Cardiac septum (tissue), 1 donor: ENCODE measurements at places on chromosomes 16 and 17. TPM values are rescaled to one million over a fixed set of nuclear protein-coding genes. Genes with fewer than 3 reads are reported as not detected.

DNA sequence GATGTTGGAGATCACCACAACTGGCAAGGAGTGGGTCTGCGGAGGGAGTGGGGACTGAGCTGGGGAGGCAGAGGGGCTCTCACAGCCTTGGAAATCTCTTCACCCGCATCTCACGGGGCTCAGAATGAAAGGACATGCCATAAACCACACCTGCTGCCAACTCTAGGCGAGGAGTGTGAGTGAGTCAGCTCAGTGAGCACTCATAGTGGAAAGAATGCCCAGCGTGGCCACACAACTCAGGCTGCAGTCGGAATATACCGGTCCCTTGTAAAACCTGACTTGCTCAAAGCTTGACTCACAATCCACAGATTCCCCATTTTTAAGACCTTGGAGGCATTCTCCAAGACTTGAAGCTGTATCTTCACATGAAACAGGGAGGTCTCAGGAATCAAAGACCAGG is 36.7 kb downstream of the STAT5A start:
- no peak for DNase-seq

- no peak for DNase-seq
These were observed 3.9 kb upstream of the CPNE7 start for GRCh38 chr16:89571636-89572035.

DNA sequence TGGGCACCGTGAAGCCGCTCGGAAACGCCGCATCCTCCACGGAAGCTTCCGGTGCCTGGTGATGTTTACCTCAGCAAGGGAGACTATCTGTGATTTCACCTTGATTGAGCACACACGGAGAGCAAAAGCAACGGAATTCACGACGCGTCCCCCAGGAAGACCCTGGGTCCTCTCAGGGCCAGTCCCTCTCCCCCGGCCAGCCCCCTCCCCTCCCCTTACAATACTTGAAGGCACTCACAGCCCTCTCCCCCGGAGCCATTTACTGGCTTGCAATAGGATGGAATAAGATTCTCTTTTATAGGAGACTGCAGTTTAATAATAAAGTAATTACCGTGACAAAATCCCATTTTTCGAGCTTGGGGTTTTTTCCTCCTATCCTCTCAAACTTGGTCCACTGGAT is 104.7 kb downstream of the ENGASE start:
- no peak for DNase-seq

DNA sequence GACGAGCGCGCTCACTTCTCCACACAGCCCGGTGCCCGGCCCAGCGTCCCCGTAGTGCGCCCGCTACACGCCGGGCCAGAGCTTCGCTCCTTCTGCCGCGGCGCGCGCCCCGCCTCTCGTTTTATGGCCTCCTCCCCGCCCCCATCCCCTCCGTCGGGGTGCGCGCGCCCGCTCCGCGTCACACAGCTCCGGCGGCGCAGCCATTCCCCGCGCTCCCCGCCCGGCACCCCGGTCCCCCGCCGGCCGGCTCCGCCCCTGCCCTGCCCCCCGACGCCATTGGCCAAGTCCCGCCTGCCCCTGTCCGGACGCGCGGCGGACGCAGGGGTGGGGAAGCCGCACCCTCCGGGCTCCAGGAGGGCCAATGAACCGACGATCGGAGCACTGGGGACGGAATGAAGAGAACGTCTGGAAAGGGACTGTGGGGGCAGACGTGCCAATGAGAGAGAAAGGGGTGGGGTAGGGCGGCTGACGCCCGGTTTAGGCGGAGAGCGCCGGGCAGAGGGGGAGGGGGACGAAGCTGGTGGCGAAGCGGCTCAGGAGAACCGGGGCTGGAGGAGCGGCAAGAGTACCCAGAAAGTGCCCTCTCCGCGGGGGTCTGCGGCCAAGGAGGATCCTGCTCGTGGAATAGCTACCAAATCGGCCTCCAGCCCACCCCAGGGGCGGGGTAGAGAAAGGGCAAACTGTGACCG is at the start of gene TOB1:
Gene TOB1 (minus strand): TSS at position 94 of the 689 bp plus-strand sequence. CDS start 2,337 bp downstream, outside the sequence.
- peak; percentile 99 for DNase-seq

DNA sequence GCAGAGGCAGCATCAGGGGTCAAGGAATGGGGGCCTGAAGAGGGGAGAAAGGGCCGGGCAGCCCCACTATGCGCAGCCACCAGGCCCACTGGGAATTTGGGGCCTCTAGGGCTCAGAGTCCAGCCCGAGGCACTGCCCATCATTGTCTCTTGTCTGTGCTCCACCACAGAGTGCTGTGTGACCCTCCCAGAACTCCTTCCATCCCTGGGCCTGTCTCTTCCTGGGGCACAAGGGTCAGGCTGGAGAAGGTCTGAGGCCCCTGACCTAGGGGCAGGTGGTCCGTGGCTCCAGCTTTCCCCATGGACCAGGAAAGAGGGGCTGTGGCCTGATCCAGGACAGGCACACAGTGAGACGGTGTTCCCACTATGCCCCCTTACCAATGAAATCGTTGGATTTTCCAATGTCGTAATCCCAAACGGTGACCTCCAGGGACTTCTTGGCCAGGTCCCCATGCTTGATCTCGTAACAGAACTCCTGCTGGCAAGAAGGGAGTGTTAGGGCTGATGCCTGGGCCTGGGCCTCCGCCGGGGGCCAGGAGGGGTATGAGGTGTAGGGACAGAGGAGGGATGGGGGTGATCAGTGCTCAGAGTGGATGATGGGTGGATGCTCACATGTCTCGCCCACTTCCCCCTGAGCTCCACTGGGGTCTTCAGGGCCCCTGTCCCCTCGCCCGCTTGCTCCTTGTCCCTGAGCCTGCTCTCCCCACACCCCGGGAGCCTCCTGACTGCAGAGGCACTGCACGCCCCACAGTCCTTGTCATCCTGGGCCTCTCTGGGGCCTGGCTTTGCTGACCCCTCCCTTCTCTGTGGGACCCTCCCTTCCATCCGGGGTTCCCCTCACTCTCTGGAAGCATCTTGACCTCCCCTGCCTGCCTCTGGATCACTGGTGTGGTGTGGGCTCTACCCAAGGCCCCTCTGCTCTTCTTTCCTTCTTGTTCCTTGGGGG is 10.7 kb downstream of the SCGB1C2 start:
- peak; percentile 56 for DNase-seq

- peak; percentile 39 for DNase-seq
These were observed at the start of gene CLEC10A for GRCh38 chr17:7079581-7080455. Gene CLEC10A (minus strand): TSS chr17:7080251. CDS start chr17:7078812, 1,439 bp downstream.

- peak; percentile 68 for DNase-seq
These were observed 1748.9 kb downstream of the TP53TG3F start for GRCh38 chr16:35208001-35208935.

DNA sequence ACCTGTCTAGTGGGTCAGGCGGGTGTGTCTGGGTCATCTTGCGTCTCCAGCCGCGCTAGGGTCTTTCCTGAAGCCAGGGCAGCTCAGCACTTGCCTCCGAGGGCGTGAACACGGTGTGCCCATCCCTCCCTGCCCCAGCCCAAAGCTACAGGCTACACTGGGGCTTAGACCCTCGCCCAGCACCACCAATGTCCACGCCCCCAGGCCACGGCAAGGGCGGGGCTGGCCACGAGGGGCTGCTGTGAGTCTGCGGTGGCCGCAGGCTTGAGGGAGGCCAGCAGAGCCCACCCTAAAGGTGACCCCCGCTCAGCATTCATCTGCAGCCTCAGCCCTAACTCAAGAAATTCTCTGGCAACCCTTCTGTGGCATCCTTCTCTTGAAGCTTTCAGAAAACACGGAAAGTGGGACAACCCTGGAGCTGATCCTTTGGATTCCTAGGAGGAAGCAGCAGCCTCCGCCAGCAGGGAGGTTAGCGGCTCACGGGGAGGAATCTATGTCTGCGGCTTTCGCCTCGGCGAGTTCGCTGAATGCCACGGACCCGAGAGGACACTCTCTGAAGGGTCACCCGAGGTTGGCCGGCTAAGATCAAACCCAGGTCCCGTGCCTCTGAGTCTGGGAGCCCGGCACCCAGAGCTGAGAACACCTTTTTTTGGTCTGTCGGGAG is 41.7 kb downstream of the TIMM22 start:
- DNase-seq = no peak

- DNase-seq = no peak
These were observed 6.3 kb upstream of the PRKAR1A start for GRCh38 chr17:68505951-68506350.

- DNase-seq = no peak
These were observed 18.8 kb upstream of the ERN1 start for GRCh38 chr17:64148699-64149098.

DNA sequence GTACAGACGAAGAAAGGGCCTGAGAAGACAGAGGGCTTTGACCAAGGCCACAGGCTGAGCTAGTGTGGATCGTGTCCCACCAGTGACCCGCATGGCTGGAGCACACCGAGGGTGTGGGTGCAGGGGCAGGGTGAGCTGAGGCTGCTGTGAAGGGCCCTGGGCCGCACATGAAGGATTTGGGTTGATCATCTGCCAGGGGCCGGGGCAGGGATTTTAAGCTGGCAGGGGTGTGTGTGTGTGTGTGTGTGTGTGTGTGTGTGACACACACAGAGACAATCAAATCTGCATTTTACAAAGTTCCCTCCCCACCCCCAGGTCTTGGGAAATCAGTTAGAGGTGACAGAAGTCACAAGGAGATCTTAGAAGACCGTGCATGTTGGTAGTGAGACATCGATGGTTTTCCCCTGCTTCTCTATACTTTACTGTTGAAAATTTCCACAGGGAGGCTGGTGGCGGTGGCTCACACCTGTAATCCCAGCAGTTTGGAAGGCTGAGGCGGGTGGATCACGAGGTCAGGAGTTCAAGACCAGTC is 65.2 kb downstream of the SRCIN1 start:
- no peak for DNase-seq

DNA sequence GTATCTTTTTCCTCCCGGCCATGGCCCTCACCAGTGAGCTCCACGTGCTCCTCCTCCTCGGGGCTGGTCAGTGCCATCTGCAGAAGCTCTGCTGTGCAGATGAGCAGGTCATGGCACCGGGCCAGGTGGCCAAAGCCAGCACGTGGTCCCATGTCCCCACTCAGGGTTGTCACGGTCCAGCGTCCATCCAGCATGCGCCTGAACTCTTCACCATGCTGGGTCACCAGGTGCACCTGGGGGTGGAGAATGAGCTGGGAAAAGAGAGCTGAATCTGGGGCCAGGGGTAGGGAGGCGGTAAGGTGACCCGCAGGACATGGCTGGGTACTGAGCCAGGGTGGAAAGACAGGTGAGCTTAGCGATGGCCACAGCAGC is 1.3 kb downstream of the DHX58 start:
- no peak for DNase-seq

- no peak for DNase-seq
These were observed 8.7 kb downstream of the DEF8 start for GRCh38 chr16:89957216-89957785.

DNA sequence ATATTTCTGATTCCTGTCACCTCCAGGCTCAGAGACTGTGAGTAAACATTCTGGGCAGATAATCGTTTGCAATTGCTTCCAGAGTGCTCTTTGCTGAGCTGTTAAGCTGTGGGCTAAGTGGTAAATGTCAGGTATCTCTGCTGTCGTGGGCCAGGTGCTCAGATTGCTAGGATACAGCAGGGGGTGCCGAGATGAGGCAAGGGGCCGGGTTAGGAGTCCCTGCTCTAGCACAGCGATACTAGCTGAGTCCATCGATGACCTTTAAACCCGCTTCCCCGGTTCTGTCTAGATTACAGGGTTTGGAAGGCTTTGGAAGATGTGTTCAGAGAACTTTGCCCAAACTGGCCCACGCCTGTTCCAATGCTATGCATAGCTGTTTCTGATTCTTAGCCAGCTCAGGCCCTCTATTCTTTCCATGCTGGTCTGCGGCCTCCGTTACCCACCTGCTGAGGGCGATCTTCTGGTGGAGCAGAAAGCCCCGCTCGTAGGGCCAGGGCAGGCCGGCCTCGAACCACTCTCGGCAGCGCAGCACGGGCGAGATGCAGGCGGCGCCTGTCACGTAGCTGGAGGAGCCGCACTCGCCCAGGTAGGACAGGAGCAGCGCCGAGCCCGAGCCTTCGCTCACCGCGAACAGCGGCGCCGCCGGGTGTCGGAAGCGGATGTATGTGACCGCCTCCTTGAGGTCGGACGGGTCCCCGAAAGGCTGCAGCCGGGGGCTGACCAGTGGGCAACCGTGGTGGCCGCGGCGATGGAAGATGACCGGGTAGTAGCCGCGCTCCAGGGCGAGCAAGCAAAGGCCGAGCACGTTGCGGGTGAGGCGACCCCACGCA is 979 bp downstream of the ABHD15 start:
- peak; percentile 81 for DNase-seq

- no peak for DNase-seq
These were observed 78.4 kb upstream of the GNG13 start for GRCh38 chr16:878886-879285.

DNA sequence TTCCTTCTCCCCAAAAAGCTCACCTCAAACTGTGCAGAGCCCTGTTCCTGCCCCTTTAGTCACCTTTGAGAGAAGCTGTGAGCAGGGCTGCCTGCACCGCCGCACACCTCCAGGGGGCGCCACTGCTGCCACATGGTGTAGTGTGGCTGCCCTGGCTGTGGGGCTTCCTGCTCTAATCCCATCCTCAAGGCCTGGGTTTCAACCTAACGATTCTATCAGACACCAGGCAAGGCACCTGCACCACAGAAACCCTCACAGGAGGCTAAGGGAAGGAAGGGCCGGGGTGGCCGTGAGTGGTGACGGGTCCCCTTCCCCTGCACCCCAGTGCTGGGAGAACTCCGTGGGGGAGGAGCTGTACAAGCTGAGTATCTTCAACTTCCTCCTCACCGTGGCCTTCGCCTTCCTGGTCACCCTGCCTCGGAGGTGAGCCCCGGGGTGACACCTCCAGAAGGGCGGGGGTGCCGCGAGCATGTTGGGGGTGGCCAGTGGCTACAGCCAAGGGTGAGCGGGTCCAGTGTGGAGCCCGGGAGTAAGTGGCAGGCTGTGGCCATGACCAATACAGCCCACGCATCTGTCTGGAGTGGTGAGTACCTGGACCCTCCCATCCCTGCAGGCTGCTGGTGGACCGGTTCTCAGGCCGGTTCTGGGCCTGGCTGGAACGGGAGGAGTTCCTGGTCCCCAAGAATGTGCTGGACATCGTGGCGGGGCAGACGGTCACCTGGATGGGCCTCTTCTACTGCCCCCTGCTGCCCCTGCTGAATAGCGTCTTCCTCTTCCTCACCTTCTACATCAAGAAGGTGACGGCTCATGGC is 7.0 kb downstream of the TMC8 start:
- DNase-seq = peak; percentile 81

- DNase-seq = no peak
These were observed 43.8 kb downstream of the CYTH1 start for GRCh38 chr17:78738278-78738677.

GRCh38 chr17:73350864-73351263 is 39.1 kb upstream of the CDC42EP4 start:
- no peak for DNase-seq

DNA sequence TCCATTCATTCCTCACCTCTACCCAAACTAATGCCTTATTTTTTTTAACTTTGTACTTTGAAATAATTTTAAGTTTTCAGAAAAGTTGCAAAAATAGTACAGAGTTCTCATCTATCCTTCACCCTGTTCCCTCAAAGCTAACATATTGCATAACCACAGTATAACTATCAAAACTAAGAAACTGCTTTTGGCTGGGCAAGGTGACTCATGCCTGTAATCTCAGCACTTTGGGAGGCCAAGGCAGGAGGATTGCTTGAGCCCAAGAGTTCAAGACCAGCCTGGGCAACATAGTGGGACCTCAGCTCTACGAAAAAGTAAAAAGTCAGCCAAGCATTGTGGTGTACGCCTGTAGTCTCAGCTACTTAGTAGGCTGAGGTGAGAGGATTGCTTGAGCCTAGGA is 147.7 kb downstream of the SKAP1 start:
- DNase-seq = no peak

- DNase-seq = no peak
These were observed 182.1 kb downstream of the RPTOR start for GRCh38 chr17:80726558-80727408.

Gene GRB2
- 57.1 TPM for total RNA-seq

Gene HAS3
- total RNA-seq = 0.38 TPM

Gene FSCN2
- 1.1 TPM for total RNA-seq

Gene SLC47A2
- not detected for total RNA-seq

Gene TBC1D28
- not detected for total RNA-seq

Gene CCL3
- 0.86 TPM for total RNA-seq
